ENCODE measurements at places on chromosomes 16 and 17.

DNA sequence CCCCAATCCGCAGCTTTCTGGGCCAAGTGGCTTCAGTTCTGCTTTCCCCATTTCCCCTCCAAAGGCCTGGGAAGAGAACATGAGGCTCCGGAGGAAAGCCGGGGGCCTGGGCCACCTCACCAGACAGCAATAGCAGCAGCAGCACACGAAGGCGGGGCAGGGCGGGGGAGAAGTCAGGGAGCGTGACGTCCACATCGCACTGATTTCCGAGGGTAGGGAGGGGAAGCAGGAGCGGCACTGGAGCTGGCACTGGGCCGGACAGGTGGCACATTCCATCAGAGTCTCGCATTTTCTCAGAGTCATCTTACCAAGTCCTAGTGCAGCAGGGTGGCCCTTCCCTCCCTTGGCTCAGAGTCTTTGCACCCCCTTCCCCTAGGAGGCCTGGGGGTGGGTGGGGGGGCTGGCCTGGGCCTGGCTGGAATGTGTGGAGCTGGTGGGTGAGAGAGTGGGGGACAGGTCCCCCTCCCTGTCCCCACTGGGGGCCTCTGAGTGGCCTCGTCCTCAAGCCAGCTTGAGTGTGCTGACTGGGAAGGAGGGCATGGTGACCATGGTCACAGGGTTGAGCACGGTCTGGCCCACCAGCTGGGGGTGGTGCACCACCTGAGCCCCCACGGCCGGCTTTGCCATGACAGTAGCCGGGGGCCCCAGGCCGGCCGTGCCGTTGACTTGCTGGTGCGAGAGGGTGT is 14.3 kb downstream of the MNT start:
- no peak for DNase-seq

- peak; percentile 34 for DNase-seq
Observed at GRCh38 chr16:8867216-8867931, 1.4 kb downstream of the CARHSP1 start.

DNA sequence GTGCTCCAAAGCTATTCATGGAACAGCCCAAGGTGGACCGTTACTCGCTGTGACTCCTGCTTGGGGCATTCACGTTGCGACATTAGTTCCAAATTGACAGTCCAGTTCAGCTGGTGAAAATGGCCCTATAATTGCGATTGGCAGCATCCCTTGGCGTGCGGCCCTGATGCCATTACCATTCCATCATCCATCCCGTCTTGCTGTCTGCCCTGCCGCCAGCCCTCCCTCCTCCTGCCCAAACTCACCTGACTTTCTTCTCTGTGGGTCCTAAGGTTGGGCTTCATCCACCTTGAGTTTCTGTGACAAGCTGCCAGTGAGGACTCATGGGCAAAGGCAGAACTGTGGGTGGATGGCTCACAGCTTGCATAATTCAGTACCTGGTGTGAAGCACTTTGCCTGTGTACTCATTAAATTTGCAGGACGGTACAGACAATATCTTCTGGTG is 104.6 kb downstream of the RPTOR start:
- no peak for DNase-seq

GRCh38 chr17:44209786-44210341 is 9.6 kb downstream of the UBTF start:
- DNase-seq: no peak

DNA sequence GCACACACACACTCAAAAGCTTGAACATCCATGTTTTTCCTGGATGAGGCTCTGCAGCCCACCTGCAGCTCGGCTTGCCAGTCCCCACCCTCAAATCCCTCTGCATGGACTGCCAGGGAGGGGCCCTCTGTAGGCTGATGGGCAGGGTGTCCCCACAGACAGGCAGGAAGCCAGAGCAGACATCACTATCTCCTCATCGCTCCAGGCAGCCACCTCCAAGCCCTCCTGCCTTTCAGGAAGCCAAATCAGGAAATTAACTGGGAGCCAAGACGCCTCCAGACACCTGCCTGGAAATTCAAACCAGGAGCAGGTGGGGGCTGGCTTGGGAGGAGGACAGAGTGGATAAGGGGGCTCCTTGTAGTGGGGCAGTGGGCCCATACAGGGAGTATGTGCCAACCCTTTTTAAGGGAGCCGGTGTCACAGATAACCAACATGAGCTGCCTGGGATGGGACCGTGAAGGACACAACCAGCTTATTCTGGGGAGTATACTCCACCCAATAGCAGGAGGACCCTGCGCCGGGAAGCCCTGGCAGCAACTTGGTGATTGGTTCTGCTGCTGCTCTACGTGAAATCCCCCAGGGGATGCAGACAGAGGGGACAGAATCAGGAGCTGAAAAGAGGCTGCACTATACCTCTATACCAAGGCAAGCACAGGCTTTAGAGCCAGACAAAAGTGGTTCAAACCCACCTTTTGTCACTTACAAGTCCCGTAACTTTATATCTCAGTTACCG is 139.1 kb downstream of the CCT6B start:
- DNase-seq: peak; percentile 12

GRCh38 chr16:69270395-69270794 is 40.8 kb upstream of the VPS4A start:
- DNase-seq: no peak

Data from DMS79 treated with DMSO at 0.1 percent for 48 hours (cell line).